Breast epithelium (tissue), 4 donors: ENCODE measurements at places on chromosomes 2 and 18.

- DNase-seq = no peak
These were observed 562.8 kb downstream of the TNS1 start for GRCh38 chr2:217440000-217440399.

GRCh38 chr2:128493880-128494279 is 175.2 kb upstream of the HS6ST1 start:
- DNase-seq = no peak

GRCh38 chr18:61602836-61603235 is 269.6 kb downstream of the CDH20 start:
- no peak for DNase-seq

DNA sequence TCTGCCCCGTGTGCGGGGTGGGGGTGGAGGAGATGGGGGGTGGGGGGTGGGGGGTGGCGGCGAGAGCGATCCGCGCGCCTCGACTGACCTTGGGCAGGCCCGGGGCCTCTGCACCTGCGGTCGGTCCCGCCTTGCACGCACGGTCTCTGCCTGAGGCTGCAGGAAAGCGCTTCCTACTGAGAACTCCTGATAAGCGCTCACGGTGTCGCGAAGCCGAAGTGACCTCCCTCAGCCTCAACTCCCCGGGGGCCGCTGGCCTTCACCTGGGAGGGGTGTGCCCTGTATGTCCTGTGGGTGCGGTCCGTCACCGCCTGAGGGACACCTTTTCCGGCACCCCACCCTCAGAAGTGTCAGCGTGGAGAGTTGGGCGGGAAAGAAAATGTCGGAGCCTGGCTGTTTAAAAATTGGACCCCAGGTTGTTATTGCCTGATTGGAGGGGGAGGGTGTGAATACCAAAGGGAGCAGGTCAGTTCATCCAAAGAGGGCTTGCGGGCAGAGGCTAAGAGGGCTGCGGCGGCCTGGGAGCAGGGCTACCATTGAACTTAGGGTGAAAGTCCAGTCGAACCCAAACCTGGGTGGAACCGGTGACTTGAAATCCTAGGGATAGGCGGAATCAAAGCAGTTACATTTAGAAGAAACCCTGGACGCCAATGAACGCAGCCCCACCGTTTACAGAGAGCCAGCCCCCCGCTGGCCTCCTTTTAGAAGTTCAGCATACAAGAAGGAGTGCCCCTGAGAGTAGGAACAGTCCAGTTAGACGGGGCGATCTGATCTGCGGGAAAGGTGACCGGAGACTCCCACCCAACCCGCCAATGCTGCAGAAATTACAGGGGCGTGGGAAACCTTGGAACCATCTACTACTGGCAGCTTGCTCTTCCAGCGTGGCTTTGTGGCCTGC is 1.2 kb downstream of the MAL start:
- DNase-seq = no peak

DNA sequence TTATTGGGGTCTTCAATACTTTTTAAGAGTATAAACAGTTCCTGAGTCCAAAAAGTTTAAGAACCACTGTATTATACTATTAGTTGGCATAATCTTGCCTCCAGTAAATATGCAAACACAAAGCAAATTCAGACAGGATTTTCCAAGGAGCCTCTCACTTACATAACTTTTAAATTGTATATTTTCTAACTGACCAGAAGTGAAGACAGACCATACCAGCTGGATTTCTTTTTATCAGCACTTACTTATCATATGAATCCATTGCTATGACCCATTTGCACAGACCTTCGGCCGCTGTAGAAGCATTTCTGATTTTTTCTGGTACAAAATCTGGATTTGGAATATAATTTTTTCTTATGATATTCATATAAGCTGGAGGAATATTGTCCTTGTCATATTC is 200.1 kb downstream of the SLC39A10 start:
- DNase-seq = no peak

DNA sequence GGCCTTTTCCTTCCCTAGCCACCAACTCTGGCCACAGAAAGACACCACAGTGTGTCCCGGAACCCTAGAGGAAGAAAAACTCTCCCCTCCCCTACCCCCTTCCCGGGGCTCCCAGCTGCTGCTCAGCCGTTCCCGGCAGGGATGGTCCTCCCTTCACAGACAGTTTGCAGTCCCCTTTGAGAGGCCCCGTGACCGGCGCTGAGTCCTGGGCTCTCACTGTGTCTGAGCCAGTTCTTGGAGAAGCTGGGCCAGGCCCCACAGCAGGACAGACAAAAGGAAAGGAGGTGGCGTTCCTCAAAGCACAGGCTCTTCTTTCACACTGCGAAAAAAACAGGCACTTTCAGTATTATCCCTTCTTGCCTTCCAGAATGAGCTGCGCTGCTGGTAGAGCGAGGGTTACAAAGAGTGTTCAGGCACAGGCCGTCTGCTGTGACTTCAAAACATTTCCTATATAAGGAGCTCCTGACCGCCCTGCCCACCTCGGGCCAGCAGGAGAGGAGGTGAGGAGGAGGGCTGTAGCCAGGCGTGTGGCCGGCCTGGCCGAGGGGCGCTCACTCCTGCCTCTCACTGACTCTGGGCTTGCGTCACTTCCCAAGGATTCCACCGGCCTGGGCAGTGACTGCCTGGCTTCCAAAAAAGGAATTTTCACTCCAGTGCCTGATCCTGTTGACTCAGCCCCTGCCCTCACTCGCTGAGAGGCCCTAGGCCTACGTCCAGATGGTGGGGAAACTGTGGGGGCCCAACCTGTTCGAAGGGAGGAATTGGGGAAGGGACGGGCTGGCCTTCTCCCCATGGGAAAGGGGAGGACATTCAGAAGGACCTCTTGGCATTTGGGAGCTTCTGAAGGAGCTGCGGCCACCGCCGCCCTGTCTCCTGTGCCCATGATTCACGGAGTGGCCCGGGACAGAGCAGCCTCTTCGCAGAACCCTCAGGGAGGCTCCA is 24.9 kb downstream of the CIDEA start:
- DNase-seq = peak; percentile 68

DNA sequence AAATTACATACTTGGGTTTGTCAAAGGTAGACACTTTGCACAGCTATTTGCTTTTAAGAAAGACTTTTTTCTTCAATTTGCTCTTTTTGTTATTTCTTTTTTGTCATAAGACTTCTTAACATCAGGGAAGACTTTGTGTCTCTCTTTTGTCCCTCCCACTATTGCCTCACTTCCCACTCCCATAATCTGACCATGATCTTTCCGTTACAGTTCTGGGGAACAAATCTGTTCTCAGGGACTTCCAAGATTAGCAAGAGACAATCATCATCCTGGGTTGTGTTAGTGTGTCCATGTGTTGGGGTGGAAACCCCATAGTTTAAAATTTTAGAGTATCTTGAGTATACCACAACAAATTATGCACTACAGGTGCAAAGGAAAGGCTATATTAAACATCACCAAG is 75.3 kb downstream of the REV1 start:
- no peak for DNase-seq

DNA sequence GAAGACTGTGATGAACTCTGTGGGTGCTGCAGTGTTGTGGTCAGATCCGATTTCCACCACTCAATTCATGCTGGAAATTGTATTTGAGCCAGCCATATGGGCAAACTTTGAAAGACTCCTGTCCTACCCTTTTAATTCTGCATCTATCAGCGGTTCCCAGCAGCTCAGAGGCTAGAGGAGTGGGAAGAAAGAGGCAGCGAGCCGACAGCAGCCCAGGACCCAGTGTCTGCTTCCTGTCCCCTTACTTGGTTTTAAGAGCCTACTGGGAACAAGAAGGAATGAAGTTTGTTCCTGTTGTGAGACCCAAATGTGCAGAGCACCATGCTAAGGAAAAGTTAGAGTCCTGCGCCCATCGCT is 72.7 kb upstream of the FOSL2 start:
- DNase-seq = no peak

- no peak for DNase-seq
These were observed 28.9 kb upstream of the NT5DC4 start for GRCh38 chr2:112691881-112692281.

DNA sequence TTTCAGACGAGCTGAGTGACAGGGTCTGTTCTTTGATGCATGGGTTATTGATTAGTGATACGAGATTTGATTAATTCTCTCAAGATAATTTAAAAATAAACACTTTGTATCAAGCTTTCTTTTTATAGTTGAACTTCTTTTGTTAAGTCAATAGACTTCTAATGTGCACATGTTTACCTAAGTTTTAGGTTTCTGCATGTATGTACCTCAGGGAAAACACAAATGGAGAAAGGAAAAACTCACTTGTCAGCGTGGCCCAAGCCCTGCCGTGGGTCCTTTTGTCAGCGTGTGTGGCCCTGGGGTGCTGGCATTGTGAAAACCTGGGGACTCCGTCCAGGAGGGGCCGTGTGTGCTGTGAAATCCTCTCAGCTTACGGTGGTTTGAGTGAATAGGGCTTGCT is 153.7 kb downstream of the SNTG2 start:
- no peak for DNase-seq

DNA sequence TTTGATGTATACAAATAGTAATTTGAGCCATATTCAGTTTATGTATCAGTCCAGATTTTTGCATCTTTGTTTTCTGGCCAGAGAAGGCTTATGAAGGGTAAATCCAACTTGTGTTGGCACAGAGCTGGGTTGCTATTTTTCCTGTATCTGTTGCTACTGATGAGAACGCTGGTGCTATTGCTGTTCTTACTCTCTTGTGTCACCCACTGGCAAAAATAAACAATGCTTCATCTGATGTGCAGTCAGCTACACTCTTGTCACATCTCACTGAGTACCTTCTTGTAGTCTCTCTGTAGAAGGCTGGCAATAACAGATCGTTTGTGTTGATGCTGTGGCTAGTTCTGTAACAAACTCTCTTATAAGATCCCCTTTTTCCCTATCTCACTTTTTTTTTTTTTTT is 323.4 kb downstream of the CDH19 start:
- no peak for DNase-seq

DNA sequence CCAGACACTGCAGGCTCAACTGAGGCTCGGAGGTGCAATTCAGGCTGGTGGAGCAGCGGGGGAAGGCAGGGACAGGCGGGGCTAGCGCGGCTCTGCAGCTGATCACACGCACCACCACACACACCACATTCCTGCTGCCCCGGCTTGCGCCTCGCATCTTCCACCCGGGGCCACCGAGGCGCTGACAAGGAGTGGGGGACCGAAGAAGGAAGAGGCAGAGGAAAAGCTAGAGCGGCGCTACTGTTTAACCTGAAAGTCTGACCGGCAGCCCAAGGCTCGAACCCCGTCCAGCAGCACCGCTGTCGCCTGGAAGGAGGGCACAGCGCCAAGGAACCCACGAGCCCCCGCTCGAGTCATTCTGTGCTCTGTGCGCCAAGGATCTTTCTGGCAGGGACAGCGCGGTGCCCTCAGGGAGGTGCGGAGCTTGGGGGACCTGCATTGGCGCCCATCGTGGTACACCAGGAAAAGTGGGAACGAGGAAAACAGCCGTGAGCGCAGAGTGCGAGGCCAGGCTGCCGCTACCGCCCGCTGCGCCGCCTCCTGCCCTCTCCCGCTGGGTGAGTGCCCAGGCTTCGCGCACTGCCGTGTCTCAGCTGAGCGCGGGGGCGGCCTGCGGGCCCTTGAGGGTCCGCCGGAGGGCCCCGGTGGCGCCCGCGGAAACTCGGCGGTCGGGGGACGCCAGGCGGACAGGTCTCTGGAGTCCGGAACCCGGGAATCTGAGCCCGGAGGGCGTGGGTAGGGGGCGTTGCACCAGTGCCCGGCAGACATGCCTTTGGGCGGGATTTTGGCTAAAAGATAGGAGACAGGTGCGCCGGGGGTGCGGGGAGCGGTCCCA is 860 bp upstream of the KCNJ3 start:
- DNase-seq = no peak

GRCh38 chr18:78927156-78927555 is 52.5 kb upstream of the SALL3 start:
- no peak for DNase-seq

DNA sequence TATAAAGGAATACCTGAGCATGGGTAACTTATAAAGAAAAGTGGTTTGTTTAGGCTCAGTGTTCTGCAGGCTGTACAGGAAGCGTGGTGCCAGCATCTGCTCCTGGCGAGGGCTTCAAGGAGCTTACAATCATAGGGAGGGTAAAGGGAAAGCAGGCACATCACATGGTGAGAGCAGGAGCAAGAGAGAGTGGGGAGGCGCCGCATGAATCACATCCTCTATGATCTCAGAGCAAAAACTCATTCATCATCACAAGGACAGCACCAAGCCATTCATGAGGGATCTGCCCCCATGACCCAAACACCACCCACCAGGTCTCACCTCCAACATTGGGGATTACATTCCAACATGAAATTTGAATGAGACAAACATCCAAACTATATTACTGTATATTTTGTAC is 32.5 kb downstream of the R3HDM1 start:
- no peak for DNase-seq

GRCh38 chr18:42030586-42031182 is 75.7 kb downstream of the PIK3C3 start:
- DNase-seq = no peak

GRCh38 chr2:187549951-187550555 is 4.2 kb downstream of the TFPI start:
- no peak for DNase-seq

GRCh38 chr2:234363011-234363487 is 133.8 kb downstream of the ARL4C start:
- no peak for DNase-seq

GRCh38 chr18:10750191-10751035 is 224.6 kb downstream of the NAPG start:
- DNase-seq = no peak

GRCh38 chr2:47031909-47032668 is 116.5 kb upstream of the MCFD2 start:
- no peak for DNase-seq

DNA sequence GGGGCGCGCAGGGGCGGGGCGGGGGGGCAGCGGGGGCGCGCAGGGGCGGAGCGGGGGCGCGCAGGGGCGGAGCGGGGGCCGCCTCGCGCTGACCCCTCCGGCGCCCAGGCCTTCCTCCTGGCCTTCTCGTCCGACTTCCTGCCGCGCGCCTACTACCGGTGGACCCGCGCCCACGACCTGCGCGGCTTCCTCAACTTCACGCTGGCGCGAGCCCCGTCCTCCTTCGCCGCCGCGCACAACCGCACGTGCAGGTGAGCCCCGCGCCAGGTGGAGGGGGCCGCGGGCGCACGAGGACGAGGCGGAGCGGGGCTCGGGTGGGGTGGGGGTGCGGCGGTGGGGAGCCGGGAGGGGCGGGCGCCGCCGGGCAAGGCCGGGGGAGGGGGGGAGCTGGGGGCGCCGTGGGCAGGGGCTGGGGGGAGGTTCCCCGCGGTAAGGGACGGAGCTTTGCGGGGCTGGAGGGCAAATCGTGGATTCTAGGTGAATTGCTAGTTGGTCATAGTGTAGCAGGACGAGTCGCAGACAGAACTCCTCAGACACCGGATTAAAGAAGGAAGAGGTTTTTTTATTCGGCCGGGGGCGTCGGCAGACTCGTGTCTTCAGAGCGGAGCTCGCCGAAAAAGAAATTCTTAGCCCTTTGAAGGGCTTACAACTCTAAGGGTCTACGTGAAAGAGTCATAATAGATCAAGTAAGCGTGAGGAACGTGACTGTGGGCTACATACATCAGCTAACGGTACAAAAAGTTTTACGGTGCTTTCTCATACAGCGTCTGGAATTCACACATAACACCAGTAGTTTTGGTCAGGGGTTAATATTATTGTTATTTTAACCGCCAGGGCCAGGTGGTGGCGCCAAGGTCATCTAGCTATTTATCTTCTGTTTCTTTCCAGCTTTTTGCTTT is 29.9 kb downstream of the ANO7 start:
- DNase-seq = no peak

- DNase-seq = no peak
These were observed 13.3 kb upstream of the CCDC85A start for GRCh38 chr2:56170504-56170903.

- no peak for DNase-seq
These were observed 260.0 kb downstream of the FIGN start for GRCh38 chr2:163475815-163476214.
